ENCODE measurements at places on chromosomes 2 and 18.

GRCh38 chr2:44866152-44866551 is 75.3 kb upstream of the SIX3 start:
- DNase-seq, result no peak

- DNase-seq, result no peak
Observed at GRCh38 chr2:182069908-182070307, 84.3 kb downstream of the PPP1R1C start.

DNA sequence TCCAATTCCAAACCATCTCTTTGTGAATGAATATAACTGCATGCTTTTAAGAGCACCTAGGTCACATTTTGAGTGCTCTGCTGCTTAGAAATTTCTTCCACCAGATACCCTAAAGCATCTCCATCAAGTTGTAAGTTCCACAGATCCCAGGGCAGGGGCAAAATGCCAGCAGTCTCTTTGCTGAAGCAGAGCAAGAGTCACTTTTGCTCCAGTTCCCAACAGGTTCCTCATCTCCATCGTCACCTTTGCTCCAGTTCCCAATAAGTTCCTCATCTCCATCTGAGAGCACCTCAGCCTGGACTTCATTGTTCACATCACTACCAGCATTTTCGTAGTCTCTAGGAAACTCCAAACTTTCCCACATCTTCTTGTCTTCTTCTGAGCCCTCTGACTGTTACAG is 116.7 kb upstream of the ALKAL2 start:
- no peak for DNase-seq

DNA sequence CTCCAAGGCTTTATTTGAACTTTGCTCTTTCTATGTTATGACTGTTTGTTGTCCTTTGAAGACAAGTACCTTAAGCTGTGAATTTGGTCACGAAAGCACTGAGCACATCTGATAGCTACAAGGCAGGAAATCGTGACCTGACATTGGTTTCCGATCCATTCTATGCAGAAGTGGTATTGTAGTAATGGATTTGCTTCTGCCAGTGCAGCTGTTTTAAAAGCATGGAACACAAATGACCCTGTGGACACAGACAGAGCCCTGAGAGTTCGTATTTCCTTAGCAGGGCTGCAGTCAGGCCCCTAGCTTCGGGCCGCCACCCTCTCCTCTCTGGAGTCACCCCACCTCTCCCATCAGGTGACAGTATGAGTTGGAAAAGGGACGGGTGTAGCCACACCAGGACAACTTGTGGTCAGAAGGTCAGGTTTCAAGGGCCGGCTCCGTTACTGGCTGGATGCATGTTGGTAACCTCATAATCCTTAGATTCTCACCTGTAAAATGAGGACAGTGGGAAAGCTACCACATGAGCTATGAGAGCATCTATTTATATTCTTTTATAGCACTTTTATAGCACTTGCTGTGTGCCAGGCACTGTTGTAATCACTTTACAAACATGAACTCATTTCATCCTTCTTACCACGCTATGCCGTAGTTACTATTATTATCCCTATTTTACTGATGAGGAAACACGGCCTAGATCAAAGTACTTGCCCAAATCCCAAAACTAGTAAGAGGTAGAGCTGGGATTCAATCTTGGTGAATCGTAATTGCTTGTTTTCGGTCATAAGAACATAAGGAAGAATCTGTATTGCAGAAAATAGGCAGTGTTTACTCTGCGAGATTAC is 70.2 kb downstream of the SPATS2L start:
- no peak for DNase-seq

GRCh38 chr18:55142410-55142809 is 183.1 kb upstream of the CCDC68 start:
- no peak for DNase-seq

- no peak for DNase-seq
Observed at GRCh38 chr2:134558208-134558830, 160.5 kb downstream of the TMEM163 start.

GRCh38 chr2:1265454-1265853 is 147.8 kb upstream of the TPO start:
- no peak for DNase-seq

DNA sequence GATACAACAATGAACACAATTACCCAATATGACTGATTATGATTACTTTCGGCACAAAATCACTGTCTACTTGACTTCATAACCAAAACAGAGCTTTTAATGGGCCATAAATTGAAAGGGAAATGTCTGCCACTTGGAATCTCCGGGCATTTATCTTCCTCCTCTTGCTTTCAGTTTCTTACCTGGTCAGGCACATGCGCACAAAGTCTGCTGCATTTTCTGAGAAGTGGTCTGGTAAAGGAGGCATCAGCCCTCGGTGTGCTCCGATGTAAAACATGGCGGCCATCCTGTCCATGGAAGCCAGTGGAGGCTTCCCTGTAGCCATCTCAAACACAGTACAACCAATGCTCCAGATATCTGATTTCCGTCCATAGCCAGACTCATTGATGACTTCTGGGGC is 62.0 kb downstream of the CCNT2 start:
- no peak for DNase-seq

GRCh38 chr2:32696439-32696838 is 68.6 kb downstream of the TTC27 start:
- no peak for DNase-seq

GRCh38 chr18:3875961-3876360 is 426.0 kb downstream of the TGIF1 start:
- DNase-seq, result no peak

- no peak for DNase-seq
Observed at GRCh38 chr2:98484652-98485452, 40.2 kb downstream of the INPP4A start.

DNA sequence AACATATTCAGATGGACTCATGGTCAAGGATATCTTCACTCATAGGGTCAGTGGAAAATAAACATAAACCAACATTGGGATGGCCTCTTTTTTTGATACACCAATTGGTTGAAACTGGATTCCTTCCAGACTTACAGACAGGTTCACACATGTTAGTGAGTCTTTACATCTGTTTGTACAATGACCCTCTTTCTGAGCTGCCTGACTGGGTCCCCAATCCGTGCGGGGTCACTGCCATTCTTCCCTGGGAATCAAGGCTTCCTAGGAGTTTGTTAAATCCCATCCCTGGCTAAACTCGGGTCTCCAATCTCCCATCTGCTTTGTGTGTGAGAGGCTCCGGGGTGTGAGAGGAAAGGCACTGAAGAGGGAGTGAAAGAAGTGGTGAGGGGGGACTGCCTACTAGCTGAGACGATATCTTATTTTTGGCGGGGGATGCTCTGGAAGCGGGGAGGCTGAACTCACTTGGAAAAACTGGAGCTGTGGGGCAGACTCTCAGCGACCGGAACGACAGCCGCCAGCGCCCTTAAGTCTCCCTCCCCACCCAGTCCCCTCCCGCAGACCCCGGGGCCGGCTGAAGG is 487 bp downstream of the STARD6 start:
- no peak for DNase-seq

GRCh38 chr2:51484605-51485004 is 452.7 kb upstream of the NRXN1 start:
- DNase-seq, result no peak

GRCh38 chr2:135132314-135132713 is 80.2 kb downstream of the RAB3GAP1 start:
- no peak for DNase-seq

DNA sequence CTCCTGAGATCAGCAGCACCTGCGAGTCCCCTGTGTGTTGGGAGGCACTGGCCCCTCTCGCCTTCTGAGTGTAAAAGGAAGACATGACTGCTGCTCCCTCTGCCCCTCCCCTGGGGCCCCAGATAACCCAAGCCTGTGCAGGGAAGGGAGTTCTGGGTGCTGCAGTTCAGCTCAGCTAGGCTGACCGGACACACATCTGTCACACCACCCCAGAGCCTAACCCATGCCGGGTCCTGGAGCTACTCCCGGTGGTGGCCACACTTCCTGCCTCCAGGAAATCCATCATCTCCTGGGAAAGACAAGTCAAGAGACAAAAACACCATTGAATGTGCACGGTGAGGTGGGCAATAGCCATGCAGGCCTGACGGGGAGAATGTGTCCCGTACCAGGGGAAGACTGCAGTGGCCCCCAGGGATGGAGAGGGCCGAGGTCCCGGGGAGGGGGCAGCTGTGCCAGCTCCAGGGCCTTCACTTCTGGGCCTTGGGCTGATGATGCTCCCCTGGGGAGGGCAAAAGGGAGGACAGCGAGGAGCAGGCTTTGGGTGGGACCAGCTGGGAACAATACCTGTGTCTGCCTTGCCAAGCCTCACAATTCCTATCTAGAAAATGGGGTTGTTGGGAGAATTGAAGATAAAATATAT is 210.6 kb downstream of the TFCP2L1 start:
- no peak for DNase-seq

Measured in germinal center (tissue), 1 donor.